Stimulated activated CD8-positive, alpha-beta memory T cell treated with anti-CD3 and anti-CD28 coated beads, Interleukin-2, amount 100 ng/mL, for 1 hour (primary cell): ENCODE measurements at places on chromosomes 5 and 9.
A peak's percentile ranks its signal among the peaks of the same experiment; 100 is the strongest.

DNA sequence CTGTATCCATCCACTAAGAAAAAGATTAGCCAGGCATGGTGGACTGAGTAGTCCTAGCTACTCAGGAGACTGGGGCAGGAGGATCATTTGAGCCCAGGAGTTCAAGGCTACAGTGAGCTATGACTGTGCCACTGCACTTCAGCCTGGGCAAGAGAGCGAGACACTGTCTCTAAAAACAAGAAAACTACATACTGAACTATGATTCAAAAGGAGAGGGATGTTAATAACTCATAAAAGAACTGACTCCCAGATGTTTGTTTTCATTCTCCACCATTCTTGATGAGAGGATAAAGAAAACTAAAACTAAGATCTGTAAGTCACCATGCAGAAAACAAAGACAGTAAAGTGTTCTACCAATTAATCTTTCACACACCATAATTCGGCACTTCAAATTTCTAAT lies 53.5 kb downstream of the AUH start:
- no peak for DNase-seq

DNA sequence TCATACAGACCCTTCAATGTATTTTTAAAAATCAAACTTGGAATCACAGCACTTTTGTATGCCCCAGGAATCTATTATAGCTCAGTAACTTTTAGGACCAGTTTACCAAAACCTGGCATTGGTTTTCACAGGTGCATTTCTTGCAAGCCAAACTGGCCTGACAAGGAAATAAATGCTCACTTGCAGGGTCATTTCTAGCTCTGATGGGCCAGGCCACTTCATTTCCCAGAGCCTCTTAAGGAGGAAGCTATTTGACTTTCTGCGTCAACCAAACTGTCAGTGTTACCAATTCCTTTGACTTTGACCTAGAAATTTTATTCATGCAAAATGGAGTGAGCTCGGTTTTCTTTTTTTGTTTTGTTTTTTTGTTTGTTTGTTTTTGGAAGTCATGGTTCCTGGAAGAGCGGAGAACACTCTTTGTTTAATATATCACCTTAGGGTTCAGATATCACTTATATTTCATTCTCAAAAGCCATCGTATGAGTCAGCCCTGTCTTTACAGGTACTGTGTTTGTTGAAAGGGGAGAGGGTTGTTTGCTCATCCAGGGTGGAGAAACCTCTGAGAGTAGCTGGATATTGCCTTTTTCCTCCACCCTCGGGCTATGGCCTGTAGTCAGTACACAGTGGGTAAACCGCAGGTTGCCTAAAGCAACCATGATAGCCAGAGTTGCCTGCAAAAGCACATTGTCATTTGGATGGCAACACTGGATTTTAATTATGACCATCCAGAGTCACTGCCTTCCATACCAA lies 58.9 kb downstream of the GNA14 start:
- no peak for DNase-seq

GRCh38 chr5:160281275-160281674 lies 31.1 kb downstream of the CCNJL start:
- no peak for DNase-seq

- peak; percentile 8 for DNase-seq
Observed at GRCh38 chr9:99140685-99141314, 35.9 kb downstream of the TGFBR1 start.

DNA sequence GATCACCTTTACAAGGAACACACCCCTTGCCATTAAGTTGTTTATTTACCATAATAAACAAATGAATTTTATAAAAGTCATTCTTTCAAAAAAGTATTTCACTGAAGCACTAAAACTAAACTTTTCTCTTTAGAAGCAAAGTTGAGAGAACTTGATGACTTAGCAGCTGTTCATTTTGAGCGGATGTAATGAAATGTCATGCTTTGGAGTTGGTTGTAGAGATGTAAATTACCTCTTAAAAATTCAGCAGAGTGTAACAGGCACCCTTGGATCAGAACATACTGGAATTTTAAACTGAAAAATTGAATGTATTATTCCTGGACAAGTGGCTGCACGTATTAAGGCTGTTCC lies 617.2 kb downstream of the PDE4D start:
- DNase-seq: no peak

DNA sequence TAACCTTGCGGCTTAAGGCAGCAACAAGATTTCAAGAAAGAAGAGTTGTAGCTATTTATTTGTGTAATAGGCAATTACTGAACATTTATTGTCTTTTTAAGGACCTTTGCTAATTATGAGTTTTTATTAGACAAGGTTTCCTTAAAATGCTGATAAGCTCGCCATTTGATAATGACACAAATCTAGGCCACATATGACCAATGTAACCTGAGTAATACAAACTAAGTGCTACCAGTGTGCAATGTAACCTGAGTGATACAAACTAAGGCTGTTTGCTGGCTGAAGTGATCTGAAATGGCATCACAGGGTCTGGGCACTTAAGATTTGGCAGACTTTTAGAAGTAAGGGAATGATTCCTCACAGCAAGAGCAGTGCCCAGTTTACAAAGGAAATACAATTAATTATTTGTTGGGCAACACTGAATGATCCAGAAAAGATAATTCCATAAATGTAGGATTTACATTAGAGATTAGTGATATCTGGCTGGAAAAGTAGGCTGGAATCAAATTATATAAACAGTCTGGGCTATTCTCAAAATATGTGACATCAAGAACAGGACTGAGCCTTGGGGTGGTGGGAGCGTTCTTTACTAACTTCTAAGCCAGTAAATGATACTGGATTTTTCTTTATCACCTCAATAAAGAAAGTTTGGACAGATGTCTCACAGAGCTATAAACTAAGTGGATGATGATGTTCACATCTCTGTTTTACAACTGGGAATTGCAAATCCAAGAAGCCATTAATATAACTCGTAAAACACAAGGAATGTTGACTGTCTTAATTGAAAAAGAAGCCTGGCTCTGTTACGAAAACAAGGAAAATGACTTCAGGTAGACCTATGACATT lies 54.8 kb downstream of the MRPS27 start:
- DNase-seq: no peak

DNA sequence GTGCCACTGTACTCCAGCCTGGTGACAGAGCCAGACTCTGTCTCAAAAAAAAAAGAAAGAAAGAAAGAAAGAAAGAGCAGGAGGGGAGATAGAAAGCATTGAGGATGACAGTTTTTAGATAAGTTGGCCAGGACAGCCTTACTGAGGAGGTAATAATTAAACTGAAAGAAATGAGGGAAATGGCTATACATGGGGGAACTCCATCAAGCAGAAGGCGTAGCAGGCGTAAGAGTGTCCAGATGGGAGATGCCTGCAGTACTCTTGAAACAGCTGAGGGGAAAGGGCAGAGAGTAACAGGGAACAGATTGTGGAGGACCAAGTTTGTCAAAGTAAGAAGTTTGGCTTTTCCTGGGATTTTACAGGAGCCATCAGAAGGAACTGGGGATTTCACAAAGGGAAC lies 57.5 kb downstream of the HMGCS1 start:
- DNase-seq: no peak

GRCh38 chr5:38396766-38397165 lies 138.4 kb downstream of the EGFLAM start:
- no peak for DNase-seq

- no peak for DNase-seq
Observed at GRCh38 chr5:147307170-147307569, 72.3 kb downstream of the STK32A start.
